ENCODE measurements at places on chromosomes 1 and 21.

DNA sequence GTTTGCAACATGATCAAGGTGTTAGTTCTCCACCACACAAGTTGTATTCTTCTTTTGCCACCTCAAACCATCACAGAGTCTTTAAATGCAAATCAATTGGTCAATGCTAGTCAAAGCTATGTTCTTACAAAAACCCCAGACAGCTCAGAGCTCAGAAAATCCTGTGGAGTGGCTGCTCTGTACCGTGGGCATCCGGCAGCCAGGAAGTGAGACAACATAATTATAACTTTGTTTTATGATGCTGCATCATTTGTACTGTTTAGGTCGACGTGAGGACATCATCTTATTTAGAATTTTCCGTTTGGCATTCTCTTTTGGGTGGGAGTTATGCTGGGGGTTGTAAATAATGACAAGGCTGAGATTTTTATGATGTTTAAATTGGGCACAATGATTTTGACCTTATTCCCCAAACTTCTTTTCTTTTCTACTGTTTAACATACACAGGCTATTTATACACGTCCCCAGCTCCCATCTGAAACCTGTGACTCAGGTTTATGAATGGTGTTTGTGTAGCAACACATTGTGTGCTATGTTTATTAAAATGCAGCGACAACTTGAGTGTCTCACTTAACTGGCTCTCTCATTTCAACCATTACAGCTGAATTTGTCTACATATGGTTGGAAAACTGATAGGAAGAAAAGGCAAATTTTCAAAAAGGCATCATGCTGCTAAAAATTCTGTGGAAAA is 124.0 kb downstream of the CNIH3 start:
- peaks cover 50% of the 10 kb centered on the region for H3K4me1 ChIP-seq
- peak overlapping the region; percentile 6 for H3K4me3 ChIP-seq
- DNase-seq = peak; percentile 90
- no peaks in the 10 kb centered on the region for H3K27me3 ChIP-seq

DNA sequence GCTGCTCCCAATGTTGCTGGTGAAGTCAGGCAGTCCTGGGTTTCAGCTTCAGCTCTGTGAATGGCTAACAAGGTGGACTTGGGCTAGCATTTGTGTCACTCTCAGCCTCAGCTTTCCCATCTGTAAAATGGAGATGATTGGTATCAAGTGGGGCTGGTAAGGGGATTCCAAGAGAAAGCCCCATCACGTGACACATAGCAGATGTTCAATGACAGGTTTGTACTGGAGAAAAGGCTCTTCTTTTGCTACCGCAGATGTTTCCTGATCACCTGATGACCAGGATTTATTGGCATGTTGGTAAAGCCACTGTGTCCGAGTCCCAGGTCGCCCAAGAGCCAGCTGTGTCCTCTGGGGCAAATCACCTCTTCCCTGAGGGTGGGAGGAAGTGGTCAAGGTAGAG is 335.0 kb downstream of the MATN1 start:
- no peak overlapping the region for H3K27ac ChIP-seq
- H3K27me3 ChIP-seq = no peaks in the 10 kb centered on the region
- no peak for DNase-seq
- H3K36me3 ChIP-seq = no peaks in the 10 kb centered on the region

DNA sequence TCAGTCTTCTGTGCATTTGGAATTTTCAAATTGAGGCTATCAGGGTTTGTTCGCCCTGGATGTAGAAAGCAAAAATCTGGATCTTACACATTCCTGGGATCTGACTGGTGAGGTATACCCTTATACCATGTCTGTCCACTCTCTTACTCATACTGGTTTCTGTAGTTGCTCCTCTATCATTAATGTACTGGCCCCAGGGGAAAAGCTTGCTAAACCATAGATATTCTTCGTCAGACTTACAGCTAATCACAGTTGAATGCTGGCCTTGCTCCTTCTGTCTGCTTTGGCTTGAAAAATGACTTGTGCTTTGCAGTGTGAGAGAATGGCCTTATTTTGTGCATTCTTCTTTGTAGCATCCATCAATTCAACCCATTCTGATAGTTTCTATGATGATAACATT is 30.5 kb downstream of the TBCE start:
- H3K27ac ChIP-seq = no peak overlapping the region
- no peaks in the 10 kb centered on the region for H3K4me1 ChIP-seq
- no peak overlapping the region for H3K4me3 ChIP-seq
- no peak for DNase-seq

DNA sequence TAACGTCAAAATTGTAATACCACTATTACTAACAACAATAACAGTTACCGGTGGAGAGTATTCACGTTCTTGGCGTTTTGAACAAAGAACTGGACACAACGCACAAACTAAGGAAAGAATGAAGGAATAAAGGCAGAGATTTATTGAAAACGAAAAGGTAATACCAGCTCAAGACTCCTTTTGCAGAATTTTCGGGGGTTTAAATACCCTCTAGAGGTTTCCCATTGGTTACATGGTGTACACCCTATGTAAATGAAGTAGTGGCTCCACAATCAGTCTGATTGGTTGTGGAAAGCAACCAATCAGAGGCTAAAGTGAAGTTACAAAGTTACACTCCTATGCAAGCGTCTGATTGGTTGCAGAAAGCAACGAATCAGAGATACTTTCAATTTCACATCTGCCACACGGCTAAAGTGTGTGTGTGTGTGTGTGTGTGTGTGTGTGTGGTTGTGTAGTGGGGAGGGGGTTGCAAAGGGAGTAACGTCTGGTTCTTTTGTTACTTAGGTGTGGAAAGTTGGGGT is 1.1 kb upstream of the GTF2B start:
- H3K4me3 ChIP-seq = 0 out of 2 replicates have a peak overlapping the region, but pooled peaks have one; percentile 97
- no peak for DNase-seq
- no peak overlapping the region for H3K27ac ChIP-seq
- H3K36me3 ChIP-seq = no peaks in the 10 kb centered on the region
- peaks cover 2% of the 10 kb centered on the region for H3K4me1 ChIP-seq

GRCh38 chr1:231387770-231388669 is 34.1 kb downstream of the EGLN1 start:
- no peaks in the 10 kb centered on the region for H3K27me3 ChIP-seq
- H3K4me1 ChIP-seq = no peaks in the 10 kb centered on the region
- no peaks in the 10 kb centered on the region for H3K36me3 ChIP-seq
- H3K27ac ChIP-seq = no peak overlapping the region
- no peak for DNase-seq
- H3K4me3 ChIP-seq = no peak overlapping the region

- DNase-seq = no peak
- no peak overlapping the region for H3K4me3 ChIP-seq
- no peaks in the 10 kb centered on the region for H3K36me3 ChIP-seq
- no peaks in the 10 kb centered on the region for H3K4me1 ChIP-seq
These were observed 6.7 kb downstream of the CRP start for GRCh38 chr1:159707472-159708260.

GRCh38 chr1:70083519-70083918 is 121.9 kb downstream of the LRRC40 start:
- no peak overlapping the region for H3K27ac ChIP-seq
- H3K36me3 ChIP-seq = no peaks in the 10 kb centered on the region
- DNase-seq = no peak
- no peaks in the 10 kb centered on the region for H3K27me3 ChIP-seq

- no peaks in the 10 kb centered on the region for H3K4me1 ChIP-seq
- no peaks in the 10 kb centered on the region for H3K36me3 ChIP-seq
- H3K27me3 ChIP-seq = no peaks in the 10 kb centered on the region
These were observed 38.0 kb downstream of the PLXNA2 start for GRCh38 chr1:208206092-208206698.

- H3K27me3 ChIP-seq = no peaks in the 10 kb centered on the region
- H3K36me3 ChIP-seq = no peaks in the 10 kb centered on the region
- no peak overlapping the region for H3K27ac ChIP-seq
- DNase-seq = no peak
- H3K4me1 ChIP-seq = no peaks in the 10 kb centered on the region
- H3K4me3 ChIP-seq = no peak overlapping the region
These were observed 211.7 kb upstream of the POGK start for GRCh38 chr1:166627558-166627957.

DNA sequence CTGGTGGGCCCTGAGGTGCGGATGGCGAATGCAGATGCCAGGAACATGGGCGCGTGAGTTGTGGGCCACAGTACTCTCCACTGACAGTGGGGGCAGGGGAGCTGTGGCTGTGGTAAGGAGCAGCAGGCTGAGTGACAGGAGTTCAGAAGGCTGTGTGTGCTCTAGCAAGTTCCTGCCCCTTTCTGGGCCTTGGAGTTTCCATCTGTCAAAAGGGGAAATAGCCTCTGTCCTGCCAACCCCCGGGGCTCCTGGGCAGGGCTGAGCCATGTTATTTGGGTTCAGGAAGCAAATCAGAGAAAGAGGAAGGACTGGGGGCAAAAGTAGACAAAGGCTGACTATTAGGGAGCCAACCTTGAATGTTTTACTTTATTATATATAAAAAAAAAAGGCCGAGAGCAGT is 19.5 kb upstream of the MFN2 start:
- DNase-seq = no peak
- no peaks in the 10 kb centered on the region for H3K27me3 ChIP-seq
- peaks cover 2% of the 10 kb centered on the region for H3K36me3 ChIP-seq
- no peaks in the 10 kb centered on the region for H3K4me1 ChIP-seq
- H3K27ac ChIP-seq = no peak overlapping the region
- H3K4me3 ChIP-seq = no peak overlapping the region

DNA sequence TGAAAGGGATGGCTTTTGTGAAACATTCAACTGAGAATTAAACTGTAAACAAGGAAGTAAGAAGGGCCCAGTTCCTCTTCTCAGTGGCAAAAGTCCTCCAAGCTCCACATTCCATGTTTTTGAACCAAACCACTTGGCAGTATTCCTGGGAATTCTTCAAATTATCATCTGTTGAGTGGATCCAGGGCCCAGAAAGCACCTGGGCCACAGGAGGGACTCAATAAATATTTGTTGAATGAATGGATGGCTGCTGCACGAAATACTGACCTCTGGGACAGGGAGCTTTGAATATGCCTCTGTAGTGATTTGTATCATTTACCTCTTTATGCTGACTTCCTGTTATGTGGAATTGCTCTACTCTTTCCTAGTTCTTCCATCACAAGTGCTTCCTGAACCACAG is 4.7 kb downstream of the SLC35F3 start:
- H3K27ac ChIP-seq = no peak overlapping the region
- H3K27me3 ChIP-seq = peaks cover 2% of the 10 kb centered on the region
- DNase-seq = no peak
- no peaks in the 10 kb centered on the region for H3K4me1 ChIP-seq
- no peak overlapping the region for H3K4me3 ChIP-seq
- no peaks in the 10 kb centered on the region for H3K36me3 ChIP-seq

- H3K27me3 ChIP-seq = no peaks in the 10 kb centered on the region
- H3K4me3 ChIP-seq = no peak overlapping the region
- no peaks in the 10 kb centered on the region for H3K4me1 ChIP-seq
- H3K36me3 ChIP-seq = no peaks in the 10 kb centered on the region
- no peak for DNase-seq
These were observed 81.8 kb downstream of the PHTF1 start for GRCh38 chr1:113677250-113678158.

DNA sequence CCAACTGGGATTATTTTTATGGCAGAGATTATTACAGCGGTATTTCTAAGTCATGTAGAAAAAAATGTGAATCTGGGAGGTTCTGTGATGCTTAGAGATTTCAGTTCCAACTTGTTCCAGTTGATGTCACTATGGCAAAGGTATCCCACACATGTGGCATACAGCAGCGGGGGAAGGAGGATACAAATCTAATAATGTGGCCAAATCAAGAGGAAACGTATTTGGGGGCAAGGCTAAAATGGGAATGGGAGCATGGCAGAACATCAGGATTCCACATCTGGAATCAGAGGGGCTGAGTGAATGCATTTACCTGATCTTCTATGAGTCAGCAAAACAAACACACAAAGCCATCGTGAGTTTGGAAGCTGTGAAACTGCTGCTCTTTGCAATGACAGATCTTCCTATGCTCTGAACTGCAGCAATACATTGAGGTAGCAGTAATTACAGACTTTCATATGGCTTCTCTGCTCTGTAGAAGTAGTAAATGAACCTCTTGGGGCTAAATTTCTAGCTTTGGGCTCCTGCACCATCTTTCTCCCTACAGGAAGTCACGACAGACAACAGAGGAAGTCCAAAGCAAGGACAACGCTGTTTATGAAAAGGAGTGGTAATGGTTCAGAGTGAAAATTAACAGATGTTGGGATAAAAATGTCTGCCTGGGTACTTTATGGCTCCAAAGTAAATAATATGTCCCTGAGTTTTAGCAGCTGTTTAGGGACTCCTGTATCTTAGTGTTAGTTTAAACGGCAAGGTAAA is 55.5 kb downstream of the GABPA start:
- H3K36me3 ChIP-seq = no peaks in the 10 kb centered on the region
- H3K27me3 ChIP-seq = no peaks in the 10 kb centered on the region
- no peak overlapping the region for H3K27ac ChIP-seq
- no peak for DNase-seq

GRCh38 chr21:41289431-41289830 is 27.2 kb upstream of the FAM3B start:
- H3K36me3 ChIP-seq = no peaks in the 10 kb centered on the region
- no peak for DNase-seq

DNA sequence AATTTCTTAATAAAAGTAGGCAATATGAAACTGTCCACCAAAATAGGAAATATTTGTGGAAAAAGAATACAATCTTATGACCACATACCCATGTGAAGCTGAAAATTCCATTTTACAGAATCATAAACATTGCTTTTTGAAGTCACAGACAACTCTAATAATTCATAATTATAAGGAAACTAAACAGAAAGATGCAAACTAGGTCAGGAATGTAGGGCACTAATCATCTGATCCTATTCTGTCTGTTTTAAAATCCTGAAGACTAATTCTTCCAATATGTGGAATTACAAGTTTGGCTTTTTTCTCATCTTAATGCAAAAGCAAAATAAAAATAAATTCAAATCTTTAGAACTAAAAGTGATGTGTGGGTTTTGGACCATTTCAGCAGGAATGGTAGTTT is 528.6 kb downstream of the LTN1 start:
- no peak for DNase-seq
- no peak overlapping the region for H3K4me3 ChIP-seq
- no peaks in the 10 kb centered on the region for H3K36me3 ChIP-seq
- H3K4me1 ChIP-seq = no peaks in the 10 kb centered on the region
- no peak overlapping the region for H3K27ac ChIP-seq
- H3K27me3 ChIP-seq = no peaks in the 10 kb centered on the region

GRCh38 chr1:230012741-230013140 is 54.3 kb upstream of the GALNT2 start:
- no peaks in the 10 kb centered on the region for H3K27me3 ChIP-seq
- DNase-seq = no peak
- no peak overlapping the region for H3K27ac ChIP-seq
- no peak overlapping the region for H3K4me3 ChIP-seq

DNA sequence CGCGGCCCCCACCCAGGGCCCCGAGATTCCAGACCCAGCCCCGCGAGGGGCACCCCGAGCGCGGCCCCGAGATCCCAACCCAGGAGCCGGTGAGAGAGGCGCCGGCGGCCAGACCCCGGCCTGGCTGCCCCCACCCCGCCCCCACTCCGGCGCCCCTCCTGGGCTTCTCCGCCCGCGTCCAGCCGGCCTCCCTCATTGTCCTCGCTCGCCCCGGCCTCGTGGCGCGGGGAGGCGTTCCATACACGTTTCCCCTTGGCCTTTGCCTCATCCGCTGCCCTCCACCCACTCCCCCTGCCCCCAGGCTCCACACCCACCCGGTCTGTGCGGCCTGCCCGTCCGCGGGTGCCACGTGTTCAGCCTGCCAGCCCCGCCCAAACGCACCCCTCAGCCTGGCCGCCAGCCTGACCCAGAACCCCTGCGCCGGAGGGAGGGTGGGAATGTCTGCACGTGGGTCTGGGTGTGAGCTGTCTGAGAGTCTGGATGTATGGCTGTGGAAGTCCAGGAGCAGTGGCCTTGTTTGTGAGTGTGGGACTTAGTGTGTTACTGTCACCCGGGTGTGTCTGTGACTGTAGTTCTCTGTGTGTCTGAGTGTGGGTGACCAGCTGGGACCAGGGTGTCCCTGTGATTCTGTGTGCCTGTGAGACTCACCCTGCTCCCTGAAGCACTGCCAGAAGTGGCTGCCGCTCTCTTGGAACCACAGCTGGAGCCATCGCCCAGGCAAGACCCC is 681 bp downstream of the B4GALT2 start:
- peaks cover 7% of the 10 kb centered on the region for H3K36me3 ChIP-seq
- peaks cover 22% of the 10 kb centered on the region for H3K4me1 ChIP-seq
- H3K27me3 ChIP-seq = no peaks in the 10 kb centered on the region
